ENCODE measurements at places on chromosomes 12 and 14. TPM values are rescaled to one million over a fixed set of nuclear protein-coding genes. Genes with fewer than 3 reads are reported as not detected.

Gene MRPL42
- 46.3 TPM for total RNA-seq

Gene GUCY2C
- total RNA-seq, result not detected

Gene VASH1
- 4.3 TPM for total RNA-seq

Gene KLHL42
- 15.7 TPM for total RNA-seq

Gene TAS2R7
- not detected for total RNA-seq

Gene IFI27
- total RNA-seq, result 0.40 TPM

Gene GRIP1
- 3.5 TPM for total RNA-seq

Gene MSI1
- total RNA-seq, result 1.3 TPM

Gene SLCO1B1
- total RNA-seq, result 0.63 TPM

Gene IFNG-AS1
- total RNA-seq, result not detected

Gene CYP27B1
- total RNA-seq, result 2.0 TPM

Gene TAS2R9
- not detected for total RNA-seq

Gene EID3
- 5.5 TPM for total RNA-seq

Gene AKAP5
- 0.35 TPM for total RNA-seq

Gene CLEC4C
- total RNA-seq, result not detected

Gene LMNTD1
- not detected for total RNA-seq

Gene TRIM9
- 13.4 TPM for total RNA-seq

Gene RNU4-1
- total RNA-seq, result 86.0 TPM

Gene KCNK10
- not detected for total RNA-seq

Gene RAB15
- 18.6 TPM for total RNA-seq

Gene SYT1
- total RNA-seq, result 4.7 TPM

Gene CPNE6
- not detected for total RNA-seq

Gene TSHR
- not detected for total RNA-seq

Gene TAS2R30
- 0.06 TPM for total RNA-seq

Gene CAPZA3
- total RNA-seq, result not detected

Gene SLC17A8
- not detected for total RNA-seq

Gene MYO1H
- total RNA-seq, result not detected

Gene KLRG1
- 2.5 TPM for total RNA-seq

Gene KRT83
- 5.7 TPM for total RNA-seq

Gene KRT8
- total RNA-seq, result 5,083 TPM

Gene FBRSL1
- 93.0 TPM for total RNA-seq

Gene MBIP
- total RNA-seq, result 14.9 TPM

Gene PPFIA2
- not detected for total RNA-seq

Gene ANKRD33
- total RNA-seq, result not detected

Gene KRT71
- total RNA-seq, result not detected

Gene MRPS35
- 105 TPM for total RNA-seq

Gene CTSG
- total RNA-seq, result not detected

Gene PSMB5
- 290 TPM for total RNA-seq

Gene RND1
- 5.1 TPM for total RNA-seq

Gene DLGAP5
- 41.4 TPM for total RNA-seq

Gene EMP1
- 196 TPM for total RNA-seq

Gene GDF3
- not detected for total RNA-seq

Gene NGB
- not detected for total RNA-seq

Gene TTC8
- total RNA-seq, result 35.7 TPM

Gene THAP2
- total RNA-seq, result 5.1 TPM

Gene KRT3
- total RNA-seq, result 0.03 TPM

Gene PLEK2
- total RNA-seq, result 20.6 TPM

Gene KRT73
- total RNA-seq, result not detected

Gene PITPNM2
- 21.5 TPM for total RNA-seq

Gene ZC2HC1C
- total RNA-seq, result 5.6 TPM
